ENCODE measurements at places on chromosomes 3 and 15.

DNA sequence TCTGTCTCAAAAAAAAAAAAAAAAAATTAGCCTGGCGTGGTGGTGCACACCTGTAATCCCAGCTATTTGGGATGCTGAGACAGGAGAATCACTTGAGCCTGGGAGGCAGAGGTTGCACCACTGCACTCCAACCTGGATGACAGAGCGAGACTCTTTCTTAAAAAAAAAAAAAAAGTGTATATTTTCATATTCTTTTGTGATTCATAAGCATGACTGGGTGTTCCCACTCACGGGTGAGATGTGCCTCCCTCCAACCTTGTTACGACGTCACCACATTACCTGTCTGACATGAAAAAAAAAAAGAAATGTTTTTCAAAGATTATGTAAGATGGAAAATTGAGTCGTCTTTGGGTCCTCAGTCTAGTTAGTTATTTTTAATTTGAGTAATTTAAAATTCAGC is 56.8 kb downstream of the TMEM41A start:
- no peak for DNase-seq

- DNase-seq: no peak
Measured at GRCh38 chr15:100987143-100987542, 68.0 kb downstream of the LRRK1 start.

- DNase-seq: no peak
Measured at GRCh38 chr3:180829409-180830405, 82.8 kb upstream of the FXR1 start.

DNA sequence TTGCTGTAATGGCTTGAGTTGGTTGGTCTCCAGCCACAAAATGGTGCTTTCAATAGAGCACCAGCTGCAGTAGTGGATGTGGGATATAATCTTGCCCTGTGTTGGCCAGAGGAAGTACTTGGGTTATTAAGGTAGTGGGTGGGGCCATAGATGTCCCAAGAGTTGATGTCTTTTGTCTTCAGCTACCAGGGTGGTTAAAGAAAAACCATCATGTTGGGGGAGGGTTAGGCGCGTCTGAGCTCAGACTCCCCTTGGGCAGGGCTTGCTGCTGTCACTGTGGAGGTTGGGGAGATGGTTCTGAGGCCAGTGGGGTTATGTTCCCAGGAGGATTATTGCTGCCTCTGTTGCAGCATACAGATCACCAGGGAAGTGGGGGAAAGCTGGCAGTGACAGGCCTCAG is 46.9 kb upstream of the GADL1 start:
- no peak for DNase-seq

DNA sequence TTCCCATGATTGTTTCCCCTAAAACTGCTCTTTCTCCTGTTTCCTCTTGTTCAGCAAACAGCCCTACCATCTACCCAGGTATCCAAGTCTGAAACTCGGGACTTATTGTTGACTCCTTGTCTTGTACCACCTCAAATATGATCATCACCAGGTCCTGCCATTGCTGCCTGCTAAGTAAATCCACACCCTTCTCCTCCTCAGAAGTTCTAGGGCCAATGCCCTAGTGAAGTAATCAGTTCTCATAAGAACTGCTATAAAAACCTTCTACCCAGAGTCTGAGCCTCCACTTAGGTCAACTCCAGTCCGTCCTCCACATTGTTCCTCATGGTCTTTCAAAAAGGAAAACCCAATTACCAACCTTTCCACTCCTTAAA is 77.0 kb upstream of the IL12A start:
- DNase-seq: no peak

GRCh38 chr15:90780916-90781315 is 63.8 kb downstream of the BLM start:
- DNase-seq: no peak

DNA sequence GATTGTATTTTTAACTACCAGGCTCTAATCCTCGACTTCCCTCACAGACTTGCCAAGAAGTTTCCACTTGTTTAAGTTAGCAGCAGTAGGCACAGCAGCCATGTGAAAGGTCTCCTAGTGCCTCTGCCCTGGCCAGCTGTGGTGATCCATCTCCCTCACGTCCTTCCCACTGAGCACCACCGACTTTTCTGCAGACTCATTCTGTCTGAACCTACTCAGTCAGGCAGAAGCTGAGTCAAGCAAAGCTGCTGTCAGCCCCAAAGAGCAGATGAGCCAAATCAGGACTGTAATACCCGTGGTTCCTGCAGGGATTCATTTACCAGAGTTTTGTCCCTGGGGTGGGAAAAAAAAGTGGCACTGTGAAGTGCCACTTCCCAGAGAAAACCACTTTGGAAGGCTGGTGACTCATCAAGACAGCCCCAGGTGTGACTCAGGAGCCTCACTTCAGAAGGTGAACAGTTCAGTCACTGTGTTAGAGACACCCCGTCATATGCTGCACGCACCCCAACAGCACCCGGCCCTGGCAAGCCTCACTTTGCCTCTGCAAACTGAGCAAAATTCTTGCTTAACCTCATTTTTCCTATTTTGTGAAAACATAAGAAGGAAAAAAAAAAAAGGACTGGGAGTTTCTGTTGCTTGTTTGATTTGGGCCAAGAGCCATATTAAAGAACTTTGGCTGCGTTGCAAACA is 76.0 kb downstream of the WWTR1 start:
- DNase-seq: peak; percentile 33

- DNase-seq: no peak
Measured at GRCh38 chr3:21159543-21159906, 591.5 kb downstream of the ZNF385D start.

GRCh38 chr3:105545051-105545450 is 178.3 kb downstream of the ALCAM start:
- DNase-seq: no peak

DNA sequence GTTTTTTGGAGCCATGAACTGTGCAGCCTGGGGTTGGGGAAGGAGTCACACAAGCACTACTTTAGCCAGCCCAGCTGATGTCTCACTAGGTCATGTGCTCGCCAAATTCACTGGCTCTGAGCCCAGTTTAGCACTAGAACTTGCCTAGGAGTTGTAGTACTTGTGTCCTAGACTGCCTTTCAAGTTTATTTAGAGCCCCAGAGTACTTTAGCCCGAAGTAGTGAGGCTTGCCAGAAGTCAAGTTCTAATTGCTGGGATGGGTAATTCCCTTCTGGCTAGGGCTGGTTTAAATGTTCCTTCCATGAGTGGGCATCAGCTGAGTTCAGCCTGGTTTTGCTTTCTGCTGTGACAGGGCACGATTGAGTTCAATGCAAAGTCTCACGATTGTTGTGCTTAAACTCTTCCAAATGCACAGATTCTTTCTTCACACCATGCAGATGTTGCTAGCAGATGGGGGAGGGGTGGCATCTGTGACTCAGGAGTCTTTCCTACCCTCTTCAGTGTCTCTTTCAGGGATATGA is 228.2 kb upstream of the ZPLD1 start:
- peak; percentile 12 for DNase-seq

- no peak for DNase-seq
Measured at GRCh38 chr15:95025924-95026728, 794.8 kb downstream of the MCTP2 start.

DNA sequence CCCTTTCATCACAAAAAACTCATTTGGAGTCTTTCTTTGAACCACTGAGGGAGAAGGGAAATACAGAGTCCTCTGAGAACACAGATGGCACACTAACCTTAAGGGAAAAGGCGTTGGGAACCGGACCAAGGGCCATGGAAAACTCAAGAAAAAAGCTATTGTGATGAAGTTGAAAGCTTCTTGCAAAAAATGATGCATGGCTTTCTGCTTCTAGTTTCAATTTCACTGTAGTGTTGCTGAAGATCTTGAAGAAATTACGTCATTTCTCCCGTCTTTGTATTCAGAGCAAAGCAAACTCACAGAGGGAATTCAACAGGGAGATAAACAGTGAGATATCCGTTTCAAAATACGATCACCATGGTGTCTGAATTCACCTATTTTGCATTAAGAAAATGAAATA is 642.3 kb upstream of the ADAMTS9 start:
- no peak for DNase-seq

GRCh38 chr15:51403072-51403878 is 61.8 kb downstream of the GLDN start:
- no peak for DNase-seq

DNA sequence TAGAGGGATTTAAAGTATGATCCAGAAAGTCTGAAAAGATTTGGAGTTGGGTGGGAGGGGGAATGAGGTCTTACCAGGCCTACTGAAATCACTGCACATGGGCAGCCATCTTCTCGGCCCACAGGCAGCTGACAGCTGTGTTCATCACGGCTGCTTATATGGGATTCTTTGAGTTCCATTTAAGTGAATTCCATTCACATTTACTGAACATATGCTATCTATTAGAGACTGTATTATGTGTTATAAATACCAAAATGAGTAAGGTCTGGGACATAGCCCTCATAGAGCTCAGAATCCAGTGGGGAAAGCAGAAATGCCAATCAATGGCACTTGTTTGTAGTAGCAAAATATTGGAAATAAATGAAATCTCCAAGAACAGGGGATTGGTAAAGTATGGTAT is 91.1 kb downstream of the TRIM42 start:
- DNase-seq: no peak

DNA sequence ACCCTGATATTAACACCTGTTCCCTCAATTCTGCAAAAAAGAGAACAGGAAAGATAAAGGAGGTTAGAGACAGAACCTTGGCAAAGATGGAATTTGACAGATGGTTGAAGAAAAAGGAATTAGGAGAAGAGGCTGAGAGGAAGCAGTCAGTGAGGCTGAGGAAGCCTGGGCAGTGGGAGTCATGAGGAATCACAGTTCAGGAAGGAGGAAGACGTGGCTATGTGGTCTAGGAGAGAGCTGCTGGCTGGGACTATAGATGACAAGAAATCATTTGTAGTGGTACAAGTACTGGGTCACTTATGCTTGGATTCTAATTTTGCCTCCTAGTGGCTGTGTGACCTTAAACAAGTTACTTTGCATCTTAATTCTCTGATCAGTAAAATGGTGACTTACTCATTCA is 49.0 kb downstream of the LARS2 start:
- no peak for DNase-seq

DNA sequence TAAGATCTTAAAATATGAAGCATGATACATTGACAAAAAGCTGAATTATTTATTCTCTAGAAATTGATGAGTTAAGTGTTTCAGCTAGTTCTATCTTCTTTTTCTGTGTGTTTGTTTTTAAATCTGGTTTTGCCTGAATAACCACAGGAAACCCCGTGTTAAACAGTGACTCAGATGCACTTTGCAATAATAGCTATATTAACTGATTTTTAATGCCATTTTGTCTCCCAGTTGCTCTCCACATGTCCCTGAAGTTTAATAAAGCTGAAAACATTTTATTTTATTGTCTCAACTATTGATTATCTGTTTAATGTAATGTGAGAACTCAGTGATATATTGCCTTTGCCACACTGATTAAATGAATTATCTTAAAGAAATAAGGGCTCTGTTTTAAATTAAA is 42.8 kb upstream of the ROBO1 start:
- no peak for DNase-seq

DNA sequence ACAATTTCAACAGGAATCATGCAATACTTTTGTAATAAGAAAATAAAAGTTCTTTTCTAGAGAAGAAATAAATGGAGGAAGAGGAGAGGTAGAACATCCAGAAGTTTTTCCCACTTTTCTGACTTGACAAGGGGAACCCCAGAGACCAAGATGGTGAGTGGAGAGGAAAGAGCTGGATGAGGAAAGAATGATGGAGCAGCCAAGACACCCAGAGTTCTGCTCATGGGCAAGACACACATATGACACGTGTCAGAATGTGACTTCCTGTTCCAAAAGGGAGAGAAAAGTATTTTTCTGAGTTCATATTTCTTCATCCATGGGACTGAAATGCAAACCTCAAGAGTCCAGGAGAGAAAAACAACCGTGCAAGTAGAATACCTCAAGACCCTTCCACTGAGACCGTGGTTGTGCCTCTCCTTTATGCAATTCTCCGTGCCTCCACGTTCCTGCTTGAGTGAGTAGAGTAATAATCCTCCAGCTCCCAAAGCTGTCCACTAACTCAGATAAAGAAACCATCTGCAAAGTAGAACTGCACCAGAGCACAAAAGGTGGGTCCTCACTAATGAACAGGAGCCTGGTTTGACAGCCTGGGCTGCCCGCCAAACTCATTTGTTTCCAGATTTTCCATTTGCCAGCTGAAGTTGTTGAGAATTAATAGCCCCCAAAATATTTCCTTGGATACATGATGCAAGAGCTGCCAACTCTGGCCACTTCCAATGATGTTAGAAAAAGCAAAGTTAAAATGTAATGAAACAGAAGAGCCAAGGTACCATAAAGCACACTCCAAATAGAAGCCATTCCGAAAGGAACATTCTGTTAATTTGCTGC is 272.6 kb upstream of the IGF1R start:
- DNase-seq: no peak

GRCh38 chr15:31585240-31585639 is 258.6 kb downstream of the KLF13 start:
- no peak for DNase-seq

DNA sequence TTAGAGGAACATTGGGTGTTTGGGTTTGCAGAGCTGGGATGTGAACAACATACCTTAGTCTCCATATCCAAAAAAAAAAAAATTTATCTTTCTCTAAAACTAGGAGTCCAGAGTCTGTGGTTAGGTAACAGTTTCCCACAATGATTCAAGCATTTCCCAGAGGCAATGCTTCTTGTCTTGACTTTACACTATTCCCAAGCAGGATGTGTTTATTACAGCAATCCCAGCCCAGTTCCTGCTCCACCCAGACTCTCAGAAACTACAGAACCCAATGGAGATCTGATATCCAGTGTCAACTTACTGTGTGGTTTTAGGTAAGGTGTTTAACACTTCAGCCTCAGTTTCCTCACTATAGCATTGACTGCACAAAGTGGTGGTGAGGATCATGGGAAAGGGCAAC is 2.3 kb upstream of the C3orf62 start:
- DNase-seq: no peak

DNA sequence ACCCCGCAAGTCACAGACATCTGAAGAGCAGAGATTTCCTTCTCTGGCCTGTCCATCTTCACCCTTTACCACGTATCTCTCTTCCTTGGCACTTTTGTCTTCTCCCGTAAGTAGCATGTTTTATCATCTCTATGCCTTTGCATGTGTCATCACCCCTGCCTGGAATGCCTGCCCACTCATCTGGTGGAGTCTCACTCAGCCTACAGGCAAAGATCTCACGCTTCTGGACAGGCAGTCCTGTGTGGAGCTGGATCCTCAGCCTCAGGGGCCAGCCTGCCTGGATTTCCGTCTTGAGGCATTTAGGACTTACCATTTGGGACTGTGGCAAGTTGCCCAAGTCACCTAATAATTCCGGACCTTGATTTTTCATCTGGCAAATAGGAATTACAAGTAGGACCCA is 114.3 kb upstream of the CACNA2D3 start:
- DNase-seq: no peak

DNA sequence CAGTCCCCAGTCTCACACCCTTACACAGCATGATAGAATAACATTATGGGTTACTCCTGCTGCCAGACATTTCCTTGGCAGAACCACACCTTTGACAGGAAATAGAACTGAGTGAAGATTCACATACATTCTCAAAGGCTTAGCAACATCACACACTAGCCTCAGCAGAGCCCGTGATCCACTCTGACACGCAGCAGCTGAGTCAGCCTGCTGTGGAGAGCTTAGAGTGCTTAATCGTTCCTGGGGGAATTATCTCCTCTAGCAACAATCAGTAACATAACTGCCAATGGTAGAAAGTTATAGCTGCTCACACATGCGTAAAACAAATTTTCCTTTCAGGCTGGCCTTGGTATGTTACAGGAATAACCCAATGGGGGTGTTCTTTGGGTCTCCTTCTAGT is 382.1 kb downstream of the GAP43 start:
- DNase-seq: peak; percentile 18
